NCI-H1417 (cell line): ENCODE measurements at places on chromosomes 7 and 10.

GRCh38 chr10:126595160-126595559 lies 75.3 kb downstream of the C10orf90 start:
- no peak for DNase-seq

- DNase-seq, result no peak
Measured at GRCh38 chr7:48875045-48875916, 49.1 kb upstream of the CDC14C start.

- DNase-seq, result peak; percentile 16
Measured at GRCh38 chr10:27258838-27259812, 18.5 kb upstream of the ACBD5 start.

GRCh38 chr10:74081192-74081803 lies 69.3 kb downstream of the AP3M1 start:
- peak; percentile 62 for DNase-seq

GRCh38 chr10:95445223-95445836 lies 115.8 kb downstream of the SORBS1 start:
- DNase-seq, result no peak

GRCh38 chr10:103803941-103804340 lies 51.4 kb downstream of the SH3PXD2A start:
- no peak for DNase-seq

DNA sequence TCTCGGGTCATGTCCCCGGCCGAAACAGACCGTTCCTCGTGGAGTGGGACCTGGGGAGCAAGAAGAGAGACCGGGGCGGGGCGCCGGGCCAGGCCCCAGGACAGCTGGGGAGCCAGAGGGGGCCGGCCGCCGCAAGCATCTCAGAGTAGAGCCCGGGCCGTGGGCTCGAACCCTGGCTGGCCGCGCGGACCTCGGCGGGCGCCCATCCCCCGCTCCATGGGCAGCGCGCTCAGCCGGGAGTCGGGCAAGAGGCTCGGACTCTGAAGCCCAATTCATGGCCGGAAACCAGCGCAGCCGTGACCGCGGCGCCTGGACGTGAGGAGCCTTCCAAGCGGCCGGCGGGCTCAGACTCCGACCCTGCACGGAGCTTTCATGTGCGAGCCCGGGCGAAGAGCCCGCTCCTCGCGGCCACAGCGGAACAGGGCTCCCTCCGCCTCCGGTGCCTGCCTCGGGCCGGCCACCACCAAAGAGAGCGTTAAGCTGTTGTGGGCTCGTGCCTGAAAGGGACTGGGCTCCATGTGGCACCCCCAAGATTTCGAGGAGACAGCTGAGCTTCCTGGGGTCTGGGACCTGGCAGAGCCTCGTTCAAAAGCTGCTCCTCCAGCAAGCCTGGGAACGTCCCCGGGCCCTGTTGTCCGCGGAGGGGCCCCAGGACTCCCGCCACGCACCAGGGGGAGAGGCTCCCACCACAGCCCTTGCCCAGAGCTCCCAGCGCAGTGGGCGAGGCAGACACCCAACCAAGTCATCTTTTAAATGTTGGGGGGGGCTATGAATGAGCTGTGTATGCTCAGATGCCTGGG lies 757 bp upstream of the GRID1 start:
- DNase-seq, result peak; percentile 63

DNA sequence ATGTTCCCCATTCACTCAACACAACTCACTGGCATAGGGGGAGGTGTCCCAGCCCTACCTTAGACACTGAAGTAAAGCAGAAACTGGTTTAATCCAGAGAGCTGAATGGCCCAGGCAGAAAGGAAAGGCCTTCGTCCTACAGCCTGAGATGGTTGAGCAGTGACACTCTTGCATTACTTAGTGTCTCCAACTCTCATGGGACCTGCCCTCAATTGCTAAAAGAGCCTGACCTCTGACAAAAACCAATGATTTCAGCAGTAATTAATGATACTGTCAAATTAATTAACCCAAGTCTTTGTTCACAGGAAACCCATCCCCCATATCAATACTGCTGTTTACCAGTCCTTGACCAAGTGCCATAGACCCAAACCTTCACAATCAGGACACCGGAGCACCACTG lies 48.6 kb downstream of the ICA1 start:
- no peak for DNase-seq

- no peak for DNase-seq
Measured at GRCh38 chr7:117122536-117122935, 169.2 kb downstream of the ST7 start.

- DNase-seq, result no peak
Measured at GRCh38 chr10:16271571-16271970, 165.2 kb upstream of the PTER start.

GRCh38 chr10:69745698-69746097 lies 56.0 kb upstream of the COL13A1 start:
- DNase-seq, result no peak

- no peak for DNase-seq
Measured at GRCh38 chr7:151869109-151869428, 7.8 kb downstream of the PRKAG2 start.
